ENCODE measurements at places on chromosomes 6 and 20.

DNA sequence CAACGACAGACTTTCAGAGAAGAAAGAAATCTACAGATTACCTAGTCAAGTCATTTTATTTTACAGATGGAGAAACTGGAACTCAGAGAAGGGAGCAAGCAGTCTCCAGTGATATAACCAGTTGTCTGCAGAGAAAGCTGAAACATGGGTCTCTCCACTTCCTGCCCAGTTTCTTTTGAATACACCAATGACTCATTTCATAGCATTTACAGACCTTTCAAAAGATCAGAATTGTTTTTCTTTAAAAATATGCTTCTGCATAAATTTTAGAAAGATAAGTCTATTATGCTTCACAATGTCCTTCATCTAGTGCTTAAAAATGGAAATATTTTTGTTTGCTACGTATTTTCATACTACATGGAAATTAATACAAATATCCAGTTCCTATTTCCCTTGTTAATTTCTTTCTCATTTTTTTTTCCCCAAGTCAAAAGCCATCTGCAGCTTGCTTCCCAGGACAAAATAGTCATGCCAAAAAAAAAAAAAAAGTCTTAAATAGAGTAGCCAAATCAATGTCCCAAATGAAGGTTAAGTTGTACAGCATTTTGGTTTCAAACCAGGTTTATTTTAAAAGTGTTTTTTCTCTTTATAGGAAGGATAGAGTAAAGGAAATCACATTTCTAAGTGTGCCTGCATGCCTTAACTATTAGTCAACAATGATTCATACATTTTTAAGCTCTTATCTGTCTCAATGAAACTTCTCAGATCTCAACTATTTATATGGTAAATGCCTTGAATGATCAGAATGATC lies 36.9 kb downstream of the ARHGAP18 start:
- no peak for DNase-seq

GRCh38 chr20:40510622-40511021 lies 178.4 kb downstream of the MAFB start:
- no peak for DNase-seq

GRCh38 chr6:111610548-111611172 lies 5.0 kb upstream of the TRAF3IP2 start:
- no peak for DNase-seq

DNA sequence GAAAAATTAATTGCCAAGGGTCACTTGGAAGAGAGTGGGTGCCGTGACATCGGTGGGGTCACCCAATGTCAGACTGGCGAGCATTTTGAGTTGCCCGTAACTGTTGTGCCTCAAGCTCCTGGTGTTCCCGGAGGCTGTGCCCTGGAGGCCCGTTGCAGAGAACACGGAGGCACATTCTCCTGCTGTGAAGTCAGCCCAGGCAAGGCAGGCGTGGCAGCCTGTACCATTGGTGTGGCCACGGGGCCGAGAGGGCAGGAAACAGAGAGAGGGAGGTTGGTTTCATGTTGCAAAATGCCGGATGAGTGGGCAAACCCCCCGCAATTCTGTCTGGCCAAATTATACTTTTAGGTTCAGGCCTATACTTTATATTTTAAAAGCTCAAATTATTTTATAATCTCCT lies 81.2 kb downstream of the THBS2 start:
- DNase-seq, result no peak

DNA sequence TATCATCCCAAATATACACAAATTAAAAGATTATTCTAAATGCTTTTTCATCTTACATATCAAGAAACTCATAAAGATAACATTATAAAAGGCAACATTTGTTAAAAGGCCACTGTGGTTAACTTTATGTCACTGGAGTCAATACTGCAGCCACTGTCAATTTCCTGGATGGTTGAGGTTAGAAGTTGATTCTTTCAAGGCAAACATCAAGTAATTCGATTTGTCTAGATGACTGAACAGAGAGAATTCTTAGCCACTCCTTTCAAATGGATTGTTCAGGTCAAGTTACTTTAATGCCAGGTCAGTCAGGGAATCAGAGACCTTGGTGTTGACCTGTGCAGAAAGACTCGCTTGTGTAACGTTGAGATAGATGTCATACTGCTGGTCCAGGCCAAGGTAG lies 44.4 kb upstream of the SIM1 start:
- no peak for DNase-seq

- no peak for DNase-seq
These were observed 356 bp downstream of the BYSL start for GRCh38 chr6:41921712-41921998.

- no peak for DNase-seq
These were observed 17.1 kb downstream of the REPS1 start for GRCh38 chr6:138970856-138971425.

- DNase-seq, result no peak
These were observed 103.3 kb downstream of the ARHGAP18 start for GRCh38 chr6:129606664-129607063.

GRCh38 chr6:149046822-149047246 lies 270.7 kb upstream of the TAB2 start:
- no peak for DNase-seq
